ENCODE measurements at places on chromosomes 7 and 10.

DNA sequence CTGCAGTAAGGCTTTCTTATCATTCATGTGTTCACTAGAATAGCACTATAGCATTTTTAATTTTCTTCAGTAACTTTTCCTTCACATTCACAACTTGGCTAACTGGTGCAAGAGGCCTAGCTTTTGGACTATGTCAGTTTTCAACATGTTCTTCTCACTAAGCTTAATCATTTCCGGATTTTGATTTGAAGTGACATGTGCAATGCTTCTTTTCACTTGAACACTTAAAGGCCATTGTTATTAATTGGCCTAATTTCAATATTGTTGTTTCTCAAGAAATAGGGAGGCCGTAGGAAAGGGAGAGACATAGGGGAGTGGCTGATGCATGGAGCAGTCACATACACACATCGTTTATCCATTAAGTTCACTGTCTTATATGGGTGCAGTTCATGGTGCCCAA lies 151.2 kb upstream of the NFE2L3 start:
- DNase-seq: no peak

DNA sequence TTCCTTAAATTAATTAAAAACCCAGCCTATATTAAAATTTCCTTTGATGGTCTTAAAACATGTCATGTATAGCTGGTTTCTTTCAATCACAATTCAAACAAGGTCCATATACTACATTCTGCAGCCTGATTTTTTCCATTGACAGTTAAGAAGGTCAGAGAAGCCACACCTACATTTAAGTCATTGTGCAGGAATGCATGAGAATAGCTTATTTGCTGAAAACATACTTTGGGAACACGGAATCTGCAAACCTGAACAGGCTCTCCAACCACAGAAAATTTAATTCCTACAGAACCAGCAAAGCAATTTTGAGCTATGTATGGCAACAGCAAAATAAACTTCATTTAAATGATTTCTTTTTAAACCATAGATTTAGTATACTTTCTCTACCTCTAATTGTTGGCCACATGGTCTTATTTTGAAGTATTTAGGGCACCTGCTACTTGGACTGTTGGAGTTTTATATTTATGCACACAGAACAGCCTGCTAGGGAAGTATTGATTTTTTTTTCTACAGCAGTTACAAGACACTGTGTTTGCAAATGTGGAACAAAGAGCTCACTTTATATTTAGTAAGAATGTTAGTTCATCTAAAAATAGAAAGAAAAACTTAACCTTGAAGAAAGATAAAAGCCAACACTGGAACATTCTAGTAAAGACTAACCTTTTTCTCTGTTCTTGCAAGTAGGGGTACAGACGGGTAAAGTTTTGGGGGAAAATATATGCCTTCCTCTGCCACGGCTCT lies 240.9 kb upstream of the IMMP2L start:
- DNase-seq: peak; percentile 38

GRCh38 chr10:80502621-80503583 lies 34.8 kb upstream of the SH2D4B start:
- DNase-seq: no peak

- DNase-seq: no peak
Observed at GRCh38 chr10:70343712-70344111, 38.7 kb downstream of the LRRC20 start.

GRCh38 chr10:10128387-10128786 lies 889.3 kb upstream of the CELF2 start:
- no peak for DNase-seq

DNA sequence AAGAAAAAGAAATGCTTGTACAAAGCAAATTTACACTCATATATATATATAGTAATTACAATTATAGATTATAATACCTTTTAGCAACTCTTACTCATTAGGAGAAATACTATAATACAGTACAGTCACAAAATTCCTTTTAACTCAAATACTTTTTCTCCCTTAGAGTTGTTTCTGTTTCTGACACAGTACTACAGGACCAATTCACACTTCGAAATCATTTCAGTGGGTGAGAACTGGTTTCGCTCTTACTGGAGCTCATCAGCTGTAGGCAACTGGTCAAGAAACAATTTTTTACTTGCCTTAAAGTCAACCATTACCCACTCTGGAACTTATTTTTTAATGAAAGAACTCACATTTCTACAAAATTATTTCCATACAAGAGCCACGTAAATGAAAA lies 6.0 kb downstream of the CCDC186 start:
- no peak for DNase-seq

Measured in muscle of leg (tissue), 16 donors.